Activated T-cell treated with anti-CD3 and anti-CD28 coated beads, Interleukin-2, amount 50 U/mL, for 24 hours (primary cell): ENCODE measurements at places on chromosomes 1 and 21.

DNA sequence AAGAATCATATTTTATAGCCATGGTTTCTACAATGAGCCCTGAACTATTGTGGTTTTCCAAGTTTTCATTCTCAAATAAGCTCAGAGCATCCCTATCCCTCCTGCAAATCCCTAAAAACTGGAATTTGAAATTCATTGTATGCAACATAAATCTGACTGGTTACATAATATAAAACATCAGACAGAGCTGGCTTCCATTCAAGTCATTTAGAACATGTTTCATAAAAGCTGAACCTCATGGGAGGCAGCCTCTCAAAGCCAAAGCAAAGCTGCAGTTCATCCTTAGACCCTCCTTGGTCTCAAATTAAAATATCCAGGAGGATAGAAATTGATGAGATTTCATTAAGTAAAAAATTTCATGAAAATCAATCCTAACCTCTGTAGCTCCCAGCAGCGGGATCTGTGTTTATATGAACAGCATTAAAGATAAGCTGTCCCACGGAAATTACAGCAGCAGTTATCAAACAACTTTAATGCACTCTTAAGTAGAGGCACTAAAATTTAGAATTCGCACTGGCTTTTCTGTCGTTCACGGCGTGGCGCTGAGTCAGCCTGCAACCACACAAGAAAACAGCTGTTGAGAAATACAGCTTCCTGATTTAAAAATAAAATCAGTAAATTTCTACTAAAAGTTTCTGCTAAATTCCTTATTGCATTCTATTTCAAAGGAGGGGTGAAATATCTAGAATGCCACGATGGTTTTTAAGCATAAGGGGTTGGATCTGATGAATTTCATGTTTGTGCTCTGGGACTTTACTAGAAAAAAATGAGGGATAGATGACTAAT, 99.9 kb upstream of the TIAM1 start:
- DNase-seq = no peak

DNA sequence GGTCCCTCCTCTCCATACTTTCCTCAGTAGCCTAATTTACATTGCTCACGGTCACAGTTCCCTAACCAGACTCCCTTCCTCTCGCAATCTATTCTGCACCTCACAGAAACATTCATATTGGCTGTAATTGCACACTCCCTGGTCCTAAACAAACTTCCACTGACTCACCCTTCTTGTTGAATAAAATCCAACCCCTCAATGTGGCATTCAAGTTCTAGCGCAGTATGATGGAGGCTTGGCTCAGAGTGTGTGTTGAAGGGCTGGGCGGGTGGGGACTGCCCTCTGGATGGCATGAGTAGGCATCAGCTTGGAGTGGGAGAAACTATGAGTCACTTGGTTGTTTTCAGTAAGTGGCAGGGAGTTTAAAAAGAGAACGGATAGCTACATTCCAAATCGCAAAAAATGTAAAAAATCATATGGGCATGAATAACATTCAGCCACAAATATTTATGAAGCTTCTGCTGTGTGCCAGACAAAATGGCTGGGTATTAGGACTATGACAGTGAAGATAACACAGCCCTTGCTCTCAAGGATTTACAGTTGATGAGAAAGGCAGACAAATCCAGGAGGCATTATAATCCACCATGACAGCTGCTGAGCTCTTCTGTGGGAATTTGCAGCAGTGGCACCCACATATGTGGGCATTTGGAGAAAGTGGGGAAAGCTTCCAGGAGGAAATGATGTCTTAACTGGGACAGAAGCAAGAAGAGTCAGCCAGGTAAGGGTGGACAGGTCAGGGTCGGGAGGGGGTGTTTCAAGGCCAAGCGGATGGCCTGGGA, 42.2 kb upstream of the LYST start:
- DNase-seq = no peak

DNA sequence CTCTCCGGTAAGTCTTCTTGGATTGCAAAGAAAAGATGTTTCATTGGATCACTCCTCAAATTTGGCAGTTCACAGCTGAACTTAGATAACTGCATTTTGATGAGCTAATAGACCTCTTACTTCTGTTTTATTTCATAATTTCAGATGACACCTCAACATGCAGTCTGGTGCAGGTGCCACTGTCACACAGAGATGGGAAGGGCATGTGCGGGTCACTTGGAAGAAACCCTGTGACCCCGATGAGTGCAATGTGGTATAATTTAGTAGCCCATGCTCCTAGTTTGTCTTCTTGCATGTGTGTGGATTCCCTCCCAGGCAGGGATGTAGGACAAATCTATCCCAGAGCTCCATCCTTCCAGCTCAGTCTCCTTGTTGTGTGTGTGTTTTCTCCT, 481 bp upstream of the SLAMF1 start:
- DNase-seq = no peak

- DNase-seq = no peak
Measured at GRCh38 chr1:52356818-52357355, 9.1 kb downstream of the CC2D1B start.

DNA sequence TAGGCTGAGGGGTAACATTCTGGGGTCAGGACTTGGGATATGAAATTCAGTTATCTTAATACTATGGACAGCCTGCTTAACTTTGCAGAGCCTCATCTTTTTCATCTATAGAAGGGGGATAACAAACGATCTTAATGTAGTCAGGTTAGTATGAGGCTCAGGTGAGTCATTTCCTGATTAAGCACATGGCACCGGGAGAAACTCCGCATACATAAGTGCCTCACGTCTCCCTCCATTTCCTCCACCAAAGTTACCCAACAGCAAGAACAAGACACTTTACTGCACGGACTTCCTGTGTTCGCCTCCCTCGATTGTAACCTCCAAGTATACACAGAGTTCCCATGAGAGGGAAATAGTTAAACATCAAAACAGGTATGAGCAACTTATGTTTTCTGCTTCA, 112.7 kb upstream of the COA6 start:
- DNase-seq = no peak

DNA sequence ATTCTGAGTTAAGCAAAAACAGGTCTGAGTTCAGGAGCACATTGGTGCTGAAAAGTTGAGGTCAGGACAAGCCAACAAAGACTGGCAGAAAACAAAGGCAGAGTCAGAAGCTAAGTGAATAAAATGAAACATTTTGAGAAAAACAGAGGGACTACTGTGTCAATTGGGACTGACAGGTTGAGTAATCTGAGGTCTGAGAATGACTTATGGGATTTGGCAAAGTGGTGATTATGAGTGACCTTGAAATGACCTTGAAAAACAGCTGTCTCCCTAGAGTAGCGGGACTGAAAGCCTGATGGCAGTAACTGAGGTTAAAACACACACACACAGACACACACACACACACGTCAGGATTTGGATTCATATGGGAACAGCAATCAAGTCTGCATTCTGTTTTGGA, 8.8 kb upstream of the COG2 start:
- no peak for DNase-seq

DNA sequence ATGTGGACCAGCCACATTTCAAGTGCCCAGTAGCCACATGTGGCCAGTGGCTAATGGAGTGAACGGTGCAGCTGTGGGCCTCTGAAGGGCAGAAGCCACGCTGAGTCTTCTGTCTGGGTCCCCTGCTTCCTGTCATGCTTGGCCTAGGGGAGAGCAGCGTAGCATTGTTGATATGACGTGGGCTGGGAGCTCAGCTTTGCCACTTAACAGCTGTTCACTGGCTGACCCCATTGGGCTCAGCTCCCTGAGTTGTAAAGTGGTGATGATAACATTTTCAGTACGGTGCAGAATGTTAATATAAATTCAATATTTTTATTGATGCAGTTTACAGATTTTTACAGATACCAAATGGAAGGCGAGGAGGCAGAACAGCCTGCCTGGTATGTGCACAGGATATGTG, 4.5 kb downstream of the PODN start:
- DNase-seq = no peak

GRCh38 chr1:208242146-208242545, 2.0 kb downstream of the PLXNA2 start:
- DNase-seq = no peak

DNA sequence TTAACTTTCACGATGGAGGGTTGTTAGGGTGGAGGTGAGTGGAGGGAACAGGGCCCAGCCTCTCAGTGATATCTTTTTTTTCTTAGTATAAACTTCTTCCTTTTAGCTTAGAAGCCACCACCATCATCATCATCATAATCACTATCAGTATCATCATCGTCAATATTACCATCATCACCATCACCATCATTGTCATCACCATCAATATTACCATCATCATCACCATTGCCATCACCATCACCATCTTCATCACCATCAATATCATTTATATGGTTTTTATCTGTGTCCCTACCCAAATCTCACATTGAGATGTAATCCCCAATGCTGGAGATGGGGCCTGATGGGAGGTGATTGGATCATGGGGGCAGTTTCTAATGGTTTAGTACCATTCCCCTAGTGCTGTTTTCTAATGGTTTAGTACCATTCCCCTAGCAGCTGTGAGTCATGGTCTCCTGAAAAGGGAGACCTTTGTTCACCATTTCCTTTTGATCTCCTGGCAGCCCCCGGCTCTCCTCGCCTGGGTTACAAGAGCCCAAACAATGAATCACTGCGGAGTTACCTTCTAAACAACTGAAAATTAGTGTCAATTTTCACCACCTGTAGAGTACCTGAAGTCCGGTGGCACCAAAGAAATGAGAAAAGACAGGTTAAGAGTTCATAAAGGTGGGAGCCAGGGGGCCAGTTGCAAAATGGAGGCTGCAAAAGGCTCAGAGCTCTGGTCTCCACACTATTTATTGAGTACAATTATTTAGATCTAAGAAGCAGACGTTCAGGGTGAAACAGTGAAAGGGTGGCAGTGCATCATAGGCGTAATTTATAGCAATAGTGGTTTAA, 3.1 kb upstream of the PLA2G2E start:
- no peak for DNase-seq
